Esophagus mucosa (tissue), 1 donor: ENCODE measurements at places on chromosomes 13 and 19.

DNA sequence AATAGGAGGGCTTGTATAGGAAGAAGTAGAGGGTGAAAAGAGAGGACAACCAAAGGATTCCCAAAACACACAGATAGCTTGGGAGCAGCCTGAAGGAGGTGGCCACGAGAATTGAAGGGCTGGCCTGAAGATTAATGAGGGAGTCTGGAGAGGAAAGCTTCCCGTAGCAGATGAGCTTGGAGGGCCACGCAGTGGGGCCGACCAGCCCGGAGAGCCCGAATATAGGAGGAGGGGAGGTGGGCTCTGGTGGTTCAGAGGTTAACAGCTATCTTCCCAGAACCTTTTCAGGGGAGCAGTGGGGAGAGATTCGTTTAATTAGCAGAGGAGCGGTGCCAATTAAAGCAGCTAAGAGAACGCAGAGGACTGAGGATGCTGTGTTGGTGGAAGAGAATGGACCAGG is 154.9 kb downstream of the STK24 start:
- no peak for ATAC-seq

- ATAC-seq = peak; percentile 33
Observed at GRCh38 chr19:58009301-58009665, 6.7 kb upstream of the ZNF606 start.

DNA sequence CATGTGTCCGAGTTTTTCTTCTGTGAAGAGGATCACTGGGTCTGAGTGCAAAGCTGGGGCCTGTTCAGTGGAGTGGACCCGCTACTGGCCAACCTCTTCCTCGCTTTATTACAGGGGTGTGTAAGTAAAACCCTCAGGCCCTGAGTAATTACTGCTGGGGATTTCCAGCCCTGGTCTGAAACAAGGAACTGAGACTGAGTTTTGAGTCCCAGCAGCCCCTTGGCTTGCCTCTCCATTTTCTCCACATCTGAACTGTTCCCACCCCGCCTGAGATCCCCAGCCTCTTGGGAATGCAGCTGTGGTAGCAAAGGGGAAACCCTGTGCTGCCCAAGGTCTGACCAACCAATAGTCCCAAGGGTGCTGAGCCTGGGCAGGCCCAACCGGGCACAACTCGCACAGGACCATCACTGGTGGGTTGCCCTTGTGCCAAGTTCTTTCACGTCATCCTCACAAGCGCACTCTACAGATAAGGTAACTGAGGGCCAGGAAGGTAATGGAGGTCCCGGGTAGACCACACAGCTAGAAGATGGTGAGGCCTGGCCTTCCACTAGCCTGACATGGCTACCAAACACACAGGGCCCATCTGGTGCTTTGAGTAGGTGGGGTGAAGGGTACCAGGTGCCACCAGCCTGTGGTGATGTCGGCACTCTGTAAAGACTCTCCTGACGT is 13.7 kb upstream of the SLC35E1 start:
- no peak for ATAC-seq

DNA sequence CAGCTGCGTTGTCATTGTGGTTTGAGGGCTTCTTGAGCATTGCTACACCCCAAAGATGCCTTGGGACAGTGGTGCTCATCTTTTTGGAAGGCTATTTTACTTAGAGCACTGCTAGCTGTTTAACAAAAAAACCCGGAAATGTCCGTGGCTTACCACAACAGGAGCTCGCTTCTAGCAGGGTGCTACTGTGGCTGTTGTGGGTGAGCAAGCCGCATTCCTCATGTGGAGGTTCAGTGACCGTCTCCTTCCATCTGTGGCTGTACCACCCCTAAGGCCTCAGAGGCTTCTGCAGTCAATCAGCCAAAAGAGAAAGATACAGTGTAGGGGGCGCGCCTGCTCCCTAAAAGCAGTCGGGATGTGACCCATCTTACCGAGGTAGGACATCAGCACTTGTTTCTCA is 1004.2 kb downstream of the UQCRFS1 start:
- no peak for ATAC-seq

- no peak for ATAC-seq
Observed at GRCh38 chr13:43522788-43523187, 264.0 kb downstream of the ENOX1 start.

- peak; percentile 66 for ATAC-seq
Observed at GRCh38 chr19:46860846-46861690, at the start of gene ARHGAP35. ARHGAP35 (plus strand) TSS chr19:46860997; CDS start chr19:46918676, 57,679 bp downstream.

- no peak for ATAC-seq
Observed at GRCh38 chr13:98515818-98516465, 61.0 kb downstream of the STK24 start.

- ATAC-seq = no peak
Observed at GRCh38 chr13:37984357-37984756, 114.8 kb upstream of the TRPC4 start.

- ATAC-seq = no peak
Observed at GRCh38 chr13:40585911-40586471, 80.5 kb downstream of the FOXO1 start.

- ATAC-seq = peak; percentile 7
Observed at GRCh38 chr19:1264801-1265614, 4.1 kb upstream of the CIRBP start.

DNA sequence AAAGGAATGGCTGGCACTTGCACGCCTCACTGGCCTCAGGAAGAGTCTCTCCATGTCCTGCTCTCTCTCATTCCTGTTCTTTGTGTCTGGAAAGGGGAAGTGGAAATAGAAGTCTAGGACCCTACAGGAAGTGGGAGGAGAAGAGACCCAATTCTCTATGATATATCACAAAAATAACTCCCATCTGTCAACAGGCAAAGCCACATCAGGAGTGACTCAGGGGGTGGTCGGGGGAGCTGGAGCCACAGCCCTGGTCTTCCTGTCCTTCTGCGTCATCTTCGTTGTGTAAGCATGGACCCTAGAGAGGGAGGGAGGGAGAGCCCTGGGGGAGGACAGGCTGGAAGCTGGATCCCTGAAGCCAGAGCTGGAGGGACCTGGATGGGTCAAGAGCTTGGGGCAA is 3.0 kb downstream of the SIGLEC9 start:
- ATAC-seq = no peak

GRCh38 chr19:14061081-14061749 is 661 bp downstream of the PALM3 start:
- ATAC-seq = no peak

GRCh38 chr13:31913459-31913858 is 118.1 kb upstream of the FRY start:
- ATAC-seq = peak; percentile 35

- no peak for ATAC-seq
Observed at GRCh38 chr13:27274631-27275030, 4.0 kb downstream of the RASL11A start.

DNA sequence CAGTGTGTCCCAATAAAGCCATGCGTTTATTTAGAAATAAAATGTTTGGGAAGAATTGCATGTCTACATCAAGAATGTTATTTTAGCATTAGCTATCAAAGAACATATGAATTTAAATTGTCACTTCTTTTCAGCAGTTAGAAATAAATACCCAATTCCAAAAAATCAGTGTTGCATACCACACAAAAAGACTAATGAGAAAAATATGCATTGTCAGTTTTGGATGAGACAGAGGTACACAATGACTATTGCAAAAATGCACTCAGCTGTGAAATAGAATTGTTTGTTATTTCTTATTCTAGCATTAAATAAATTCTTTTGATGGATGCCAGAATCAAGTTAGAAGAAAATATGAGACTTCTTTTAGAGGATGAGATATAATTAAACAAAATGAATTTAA is 833.9 kb downstream of the SLITRK1 start:
- no peak for ATAC-seq
